ENCODE measurements at places on chromosomes 4 and X.

DNA sequence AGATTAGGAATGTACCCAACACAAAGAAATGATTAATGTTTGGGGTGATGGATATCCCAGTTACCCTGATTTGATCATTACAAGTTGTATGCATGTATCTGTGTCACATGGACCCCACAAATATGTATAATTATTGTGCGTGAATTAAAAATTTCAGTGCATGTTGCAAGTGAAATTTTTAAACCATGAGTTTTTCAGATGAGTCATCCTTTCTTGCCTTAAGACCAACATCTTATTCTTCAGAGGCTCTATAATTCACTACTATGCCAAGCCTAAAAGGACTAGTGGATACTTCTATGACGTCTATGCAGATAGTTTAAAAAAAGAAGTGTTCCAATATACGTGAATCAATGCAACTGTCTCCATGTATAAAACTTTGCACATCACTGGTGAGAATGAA, 113.0 kb upstream of the SH3RF1 start:
- DNase-seq = no peak

DNA sequence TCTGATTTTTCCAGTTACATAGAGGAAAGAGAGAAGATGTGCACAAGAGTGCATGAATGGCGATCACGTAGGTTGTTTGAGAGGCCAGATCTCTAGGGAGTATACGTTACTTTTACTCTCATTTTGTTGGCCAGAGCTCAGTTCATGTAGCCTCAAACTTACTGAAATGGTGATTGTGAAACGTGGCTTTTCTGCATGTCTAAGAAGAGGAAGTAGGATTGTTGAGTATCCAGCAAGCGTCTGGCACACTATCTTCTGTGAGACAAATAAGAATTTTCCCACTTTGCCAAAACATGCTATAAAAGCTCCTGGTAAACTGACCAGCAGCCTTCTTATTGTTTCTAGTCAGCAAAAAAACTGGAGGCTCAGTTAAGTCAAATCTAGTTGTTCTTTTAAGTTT, 264.5 kb upstream of the EMCN start:
- no peak for DNase-seq

DNA sequence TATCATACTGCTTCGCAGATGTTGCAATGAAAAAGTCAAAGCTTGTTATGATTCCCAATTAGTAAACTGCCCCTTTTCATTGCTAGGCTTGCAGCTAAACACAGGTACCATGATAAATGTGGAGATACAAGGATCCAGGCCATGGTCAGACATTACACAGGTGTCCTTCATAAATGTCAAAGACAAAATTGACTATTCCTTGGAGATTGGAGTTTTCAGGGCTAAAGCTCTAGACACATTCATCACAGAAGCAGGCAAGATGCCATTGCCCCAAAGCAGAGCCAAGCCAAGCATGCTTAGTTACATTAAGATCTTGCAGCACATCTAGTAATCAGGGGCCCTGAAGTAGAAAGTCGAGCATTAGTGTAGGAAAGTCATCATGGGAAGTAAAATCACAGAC, 111.3 kb upstream of the INTU start:
- no peak for DNase-seq

GRCh38 chrX:75784680-75785491, at the start of gene MAGEE2:
Gene MAGEE2, minus strand, starts transcription at chrX:75785254. Its CDS starts 203 bp downstream, at chrX:75785051.
- DNase-seq = no peak

GRCh38 chr4:26826721-26827120, 33.9 kb upstream of the STIM2 start:
- no peak for DNase-seq

- no peak for DNase-seq
Measured at GRCh38 chr4:168600796-168601583, 104.1 kb downstream of the PALLD start.

DNA sequence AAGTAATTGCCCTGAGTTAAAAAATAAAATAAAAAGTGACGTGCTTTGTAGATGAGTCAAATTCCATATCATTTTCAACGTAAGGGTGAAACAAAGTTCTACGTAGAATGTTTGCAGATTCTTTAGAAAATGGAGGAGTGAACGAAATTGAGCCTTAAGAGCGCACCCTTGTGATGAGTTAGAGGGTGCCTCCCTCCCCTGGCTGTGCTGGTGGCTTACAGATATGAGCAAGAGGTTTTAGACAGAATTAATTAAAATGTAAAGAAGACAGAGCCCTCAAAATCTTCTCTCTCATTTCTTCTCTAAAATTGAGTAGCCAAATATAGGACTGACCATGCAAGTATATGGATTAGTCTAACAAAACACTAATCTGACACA, 30.2 kb upstream of the LGI2 start:
- DNase-seq = no peak
